ENCODE measurements at places on chromosomes 7 and 10.
A peak's percentile ranks its signal among the peaks of the same experiment; 100 is the strongest.

DNA sequence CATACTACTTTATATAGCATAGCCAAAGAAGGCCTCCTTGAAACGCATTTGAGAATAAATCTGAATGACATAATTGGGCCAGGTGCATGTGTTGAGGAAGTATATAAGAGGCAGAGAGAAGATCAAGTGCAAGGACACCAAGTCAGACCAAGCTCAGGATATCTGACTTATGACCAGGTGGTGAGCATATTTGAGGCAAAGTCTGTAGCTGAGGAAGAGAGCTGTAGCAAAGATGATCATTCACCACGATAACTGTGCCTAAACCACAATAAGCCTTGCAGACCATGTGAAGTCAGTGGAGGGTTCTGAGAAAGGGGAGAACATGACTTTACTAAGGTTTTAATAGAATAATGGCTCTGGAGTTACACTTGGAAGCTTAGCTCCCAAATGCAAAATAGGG lies 292.3 kb downstream of the SORCS1 start:
- no peak for DNase-seq

DNA sequence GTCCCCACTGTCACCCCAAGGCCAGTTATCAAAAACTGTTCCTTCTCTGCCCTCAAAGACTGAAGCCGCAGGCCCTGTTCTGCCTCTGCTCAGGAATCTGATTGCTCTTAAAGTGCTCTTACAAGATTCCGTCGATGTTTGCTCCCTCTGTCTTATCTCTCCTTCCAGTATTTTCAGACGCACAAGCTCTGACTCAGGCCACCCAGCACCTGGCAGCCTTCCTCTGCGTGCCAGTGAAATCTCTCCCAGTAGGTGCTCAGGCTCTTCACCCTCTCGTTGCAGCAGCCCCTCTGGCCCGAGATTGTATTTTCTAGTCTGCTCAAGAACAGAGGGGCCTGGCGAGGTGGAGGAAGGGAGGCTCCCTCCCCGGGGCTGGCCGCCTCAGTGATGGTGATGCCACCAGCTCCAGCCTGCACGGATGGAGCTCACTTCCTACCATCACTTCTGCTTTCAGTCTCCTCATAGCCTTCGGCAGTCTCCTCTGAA lies 276.2 kb downstream of the USP6NL start:
- DNase-seq, result no peak

- no peak for DNase-seq
Measured at GRCh38 chr10:64515970-64516699, 994.9 kb downstream of the REEP3 start.

- DNase-seq, result no peak
Measured at GRCh38 chr7:152513861-152514770, 78.3 kb upstream of the KMT2C start.

- DNase-seq, result no peak
Measured at GRCh38 chr7:27386581-27386980, 144.0 kb downstream of the EVX1 start.

DNA sequence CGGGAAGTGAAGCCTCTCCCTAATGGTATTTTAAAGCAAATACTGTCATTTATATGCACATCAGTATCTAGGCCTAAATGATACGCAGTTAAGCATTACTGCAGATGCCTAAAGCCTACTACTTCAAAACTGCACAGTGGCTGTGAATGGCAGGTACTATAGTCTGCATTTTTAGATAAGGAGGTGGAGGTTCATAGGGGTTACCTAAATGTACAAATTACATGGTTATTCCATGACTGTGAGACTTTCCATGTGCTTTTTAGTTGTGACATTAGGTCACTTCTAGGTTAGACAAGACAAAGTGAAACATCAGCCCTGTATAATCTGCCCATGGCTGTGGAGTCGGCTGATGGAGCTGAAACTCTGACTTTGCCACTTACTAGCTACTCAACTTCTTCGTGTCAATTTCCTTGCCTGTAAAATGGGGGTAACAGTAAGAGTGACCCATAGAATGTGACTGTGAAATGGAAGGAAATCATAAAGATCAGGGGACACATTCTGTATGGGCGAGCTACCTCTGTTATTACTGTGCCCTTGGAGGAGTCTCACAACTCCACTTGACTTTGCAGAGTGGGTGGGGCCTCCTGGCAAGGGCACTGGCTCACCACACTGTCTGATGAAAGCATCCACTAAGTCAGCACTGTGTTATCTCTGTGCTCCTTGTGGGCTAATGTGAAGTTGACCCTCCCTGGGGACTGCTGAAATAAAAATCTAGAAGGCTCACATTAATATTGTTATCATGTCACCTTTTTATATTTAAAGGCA lies 239.4 kb downstream of the TNS3 start:
- no peak for DNase-seq

GRCh38 chr10:119770928-119771327 lies 45.1 kb downstream of the INPP5F start:
- peak; percentile 17 for DNase-seq

- DNase-seq, result no peak
Measured at GRCh38 chr7:38686888-38687287, 55.7 kb upstream of the AMPH start.

GRCh38 chr7:28749638-28750037 lies 208.5 kb downstream of the TRIL start:
- no peak for DNase-seq

GRCh38 chr7:117698018-117698417 lies 175.2 kb downstream of the CTTNBP2 start:
- DNase-seq, result no peak

DNA sequence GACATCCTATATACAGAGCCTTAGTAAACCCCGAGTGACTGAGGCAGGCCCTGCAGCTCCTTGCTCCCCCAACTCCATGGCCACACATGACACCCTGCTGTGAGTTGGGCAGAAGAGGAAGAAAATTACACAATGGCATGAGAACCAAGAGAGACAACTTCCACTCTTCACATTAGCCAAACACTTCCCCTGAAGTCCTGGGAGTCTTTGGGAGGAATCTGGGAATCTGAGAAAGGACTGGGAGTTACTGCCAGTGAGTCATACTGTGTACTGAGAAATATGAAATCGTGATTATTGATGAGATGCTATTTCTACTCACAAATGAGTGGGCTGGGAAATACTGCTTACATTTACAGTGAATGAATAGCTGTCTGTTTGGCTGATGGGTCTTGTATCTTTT lies 116.6 kb downstream of the SPAG6 start:
- DNase-seq, result no peak

DNA sequence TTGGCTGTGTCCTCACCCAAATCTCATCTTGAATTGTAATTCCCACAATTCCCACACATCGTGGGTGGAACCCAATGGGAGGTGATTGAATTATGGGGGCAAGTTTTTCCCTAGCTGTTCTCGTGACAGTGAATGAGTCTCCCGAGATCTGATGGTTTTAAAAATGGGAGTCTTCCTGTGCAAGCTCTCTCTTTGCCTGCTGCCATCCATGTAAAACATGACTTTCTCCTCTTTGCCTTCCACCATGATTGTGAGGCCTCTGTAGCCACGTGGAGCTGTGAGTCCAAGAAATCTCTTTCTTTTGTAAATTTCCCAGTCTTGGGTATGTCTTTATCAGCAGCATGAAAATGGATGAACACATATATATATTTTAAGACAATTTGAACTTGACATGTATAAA lies 285.4 kb downstream of the BAMBI start:
- DNase-seq, result no peak

- DNase-seq, result peak; percentile 52
Measured at GRCh38 chr10:127153181-127153580, 43.2 kb downstream of the INSYN2A start.

DNA sequence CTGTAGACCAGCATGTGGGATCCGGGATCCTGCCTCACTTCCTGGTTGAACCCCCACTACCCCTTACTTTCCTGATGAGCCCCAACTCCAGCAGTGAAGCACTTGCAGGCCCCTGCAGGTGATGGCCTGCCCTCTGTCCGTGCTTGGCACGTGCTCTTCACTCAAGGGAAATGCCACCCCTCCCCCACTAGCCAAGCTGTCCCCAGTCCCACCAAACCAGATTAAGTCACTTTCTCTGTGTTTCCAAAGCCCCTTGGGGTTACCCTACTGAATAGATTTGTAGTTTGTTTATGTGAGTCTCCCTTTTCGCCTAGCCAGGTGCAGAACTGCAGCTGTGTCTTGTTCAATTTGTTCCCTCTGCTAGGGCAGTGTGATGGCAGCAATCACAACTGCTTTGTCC lies 121.7 kb downstream of the WDFY4 start:
- no peak for DNase-seq

GRCh38 chr7:102914585-102914984 lies 1.8 kb downstream of the LRRC17 start:
- no peak for DNase-seq

DNA sequence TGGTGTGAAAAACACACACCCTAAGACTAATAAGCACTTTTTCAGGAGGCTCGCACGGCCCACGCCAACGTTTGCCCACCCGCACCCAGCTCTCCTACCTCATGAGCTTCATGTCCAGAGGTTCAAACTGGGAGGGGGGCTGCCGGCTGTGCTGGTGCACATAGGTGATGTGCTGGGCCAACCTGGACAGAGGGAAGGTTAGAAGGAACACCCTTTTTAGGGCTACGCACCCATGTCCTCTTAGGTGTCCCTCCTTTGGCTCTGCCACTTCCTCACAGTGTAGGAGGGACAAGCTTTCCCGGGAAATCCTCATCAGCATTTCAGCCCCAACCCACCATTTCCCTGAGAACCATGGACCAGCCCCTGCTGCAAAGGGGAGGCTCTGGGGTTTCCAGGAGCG lies 5.9 kb downstream of the MCM7 start:
- DNase-seq, result no peak

GRCh38 chr10:20181434-20181833 lies 365.2 kb downstream of the PLXDC2 start:
- DNase-seq, result no peak
